CD4-positive, alpha-beta T cell treated with Interleukin-6 at 100 ng/mL for 8 hours (primary cell): ENCODE measurements at places on chromosomes 5 and 9.

GRCh38 chr5:54581831-54582548 is 64.4 kb downstream of the SNX18 start:
- no peak for DNase-seq

GRCh38 chr9:33320568-33321261 is 30.4 kb downstream of the NFX1 start:
- DNase-seq = no peak

GRCh38 chr5:81418606-81419005 is 24.7 kb upstream of the ACOT12 start:
- DNase-seq = no peak

- DNase-seq = no peak
Measured at GRCh38 chr5:8098081-8098480, 229.1 kb downstream of the MTRR start.

DNA sequence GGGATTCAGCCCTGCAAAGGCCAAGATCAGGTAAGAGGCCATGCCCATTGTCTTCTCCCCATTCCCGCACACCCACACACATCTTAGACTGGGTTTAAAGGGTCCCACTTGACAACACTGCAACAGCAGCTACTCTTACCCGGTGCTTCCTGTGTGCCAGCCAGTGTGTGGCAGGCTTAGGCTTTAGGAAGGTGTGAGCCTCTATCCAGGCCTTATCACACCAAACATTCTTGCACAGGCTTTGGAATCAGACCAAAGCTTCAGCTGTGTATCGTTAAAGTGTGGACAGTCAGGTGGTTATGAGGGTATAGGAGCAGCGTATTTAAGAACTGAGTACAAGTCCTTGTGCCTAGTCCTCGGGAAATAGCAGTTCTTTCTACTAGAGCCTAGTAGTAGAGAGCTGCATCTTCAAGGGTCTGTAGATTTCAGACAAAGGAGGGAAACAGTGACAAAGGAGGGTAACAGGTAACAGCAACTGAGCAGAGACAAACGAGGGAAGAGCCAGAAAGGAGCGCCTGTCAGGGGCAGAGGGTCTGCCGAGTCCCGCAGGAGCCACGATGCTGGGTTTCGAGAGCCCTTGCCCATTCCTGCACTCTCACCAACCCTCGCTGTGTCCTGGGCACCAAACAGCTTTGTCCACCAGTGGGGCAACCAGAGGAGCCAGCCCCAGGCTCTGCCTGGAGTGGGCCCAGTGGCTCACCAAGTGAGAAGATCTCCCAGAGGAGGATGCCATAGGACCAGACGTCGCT is 30.9 kb downstream of the CSF1R start:
- DNase-seq = no peak
